ENCODE measurements at places on chromosomes 3 and 15.

GRCh38 chr15:60966746-60967145 is 262.4 kb downstream of the RORA start:
- DNase-seq, result no peak

GRCh38 chr3:16337856-16338540 is 73.0 kb downstream of the OXNAD1 start:
- DNase-seq, result no peak

DNA sequence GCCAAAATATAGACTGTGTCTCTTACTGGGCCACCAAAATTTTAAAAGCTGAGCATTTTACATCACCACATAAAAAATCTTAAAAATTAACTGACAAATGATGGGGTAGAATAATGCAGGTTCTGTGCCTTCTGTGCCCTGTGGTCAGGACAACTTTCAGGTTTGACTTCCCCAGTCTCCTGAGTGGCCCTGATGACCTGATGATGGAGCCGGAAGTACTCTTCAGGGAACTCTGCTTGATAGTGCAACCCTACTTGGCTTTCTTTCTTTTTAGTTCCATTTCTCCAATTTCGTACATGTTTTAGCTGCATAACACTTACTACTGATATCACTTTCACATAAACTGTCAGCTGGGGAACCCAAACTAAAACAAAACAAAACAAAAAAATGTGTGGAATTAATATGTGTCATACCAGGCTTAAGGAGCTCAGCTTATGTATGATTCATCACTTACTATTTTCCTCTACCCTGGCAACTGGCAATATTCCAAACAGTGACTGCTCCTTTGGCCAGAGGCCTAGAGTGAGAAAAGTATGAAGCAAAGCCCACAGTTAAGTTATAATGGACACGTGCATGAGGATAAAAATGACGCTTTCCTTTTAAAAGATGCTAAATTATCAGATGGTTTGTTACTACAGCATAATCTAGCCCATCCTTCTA is 194.3 kb downstream of the BCHE start:
- DNase-seq, result peak; percentile 51

- no peak for DNase-seq
These were observed 67.5 kb downstream of the KCNMB2 start for GRCh38 chr3:178603735-178604134.

- no peak for DNase-seq
These were observed 75.2 kb downstream of the CHSY1 start for GRCh38 chr15:101176625-101177024.

DNA sequence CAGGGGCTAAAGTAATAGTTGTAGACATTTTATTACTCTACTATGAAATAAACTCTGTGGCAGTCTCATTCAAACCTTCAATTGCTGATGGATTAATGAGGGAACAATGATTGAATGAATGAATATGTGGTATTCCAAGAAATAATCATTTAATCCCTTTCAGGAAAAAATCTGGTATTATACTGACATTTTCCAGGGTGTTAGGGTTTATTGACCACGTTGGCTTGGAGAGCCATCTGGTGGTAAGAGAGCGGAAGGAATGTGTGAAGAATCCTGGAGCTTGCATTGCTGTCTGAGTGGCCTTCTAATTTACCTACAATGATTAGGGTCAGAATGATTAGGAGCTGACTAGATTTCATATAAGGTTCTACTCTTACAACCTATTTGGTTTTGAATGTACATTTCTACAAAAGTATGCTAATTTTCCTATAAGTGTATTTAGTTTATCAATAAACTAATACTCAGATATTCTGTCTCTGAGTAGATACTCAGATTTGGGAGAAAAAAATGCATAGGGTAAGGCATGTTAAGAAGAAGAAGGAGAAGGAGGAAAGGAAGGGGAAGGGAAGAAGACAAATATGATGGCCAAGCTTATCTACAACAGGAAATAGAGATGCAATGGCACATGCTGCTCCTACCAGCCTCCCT is 249.9 kb downstream of the ROBO1 start:
- no peak for DNase-seq
